ENCODE measurements at places on chromosomes 12 and 14. TPM values are rescaled to one million over a fixed set of nuclear protein-coding genes. Genes with fewer than 3 reads are reported as not detected.
A peak's percentile ranks its signal among the peaks of the same experiment; 100 is the strongest.

- no peak for DNase-seq
These were observed 484.7 kb downstream of the LRIG3 start for GRCh38 chr12:58435647-58436046.

The TMEM263 gene
- 57.8 TPM for total RNA-seq

The LGMN gene
- total RNA-seq: 167 TPM

The P2RX2 gene
- not detected for total RNA-seq

- no peak for DNase-seq
These were observed 110.9 kb downstream of the GPATCH2L start for GRCh38 chr14:76262641-76263040.

- no peak for DNase-seq
These were observed 3.7 kb downstream of the MAX start for GRCh38 chr14:65098586-65098985.

DNA sequence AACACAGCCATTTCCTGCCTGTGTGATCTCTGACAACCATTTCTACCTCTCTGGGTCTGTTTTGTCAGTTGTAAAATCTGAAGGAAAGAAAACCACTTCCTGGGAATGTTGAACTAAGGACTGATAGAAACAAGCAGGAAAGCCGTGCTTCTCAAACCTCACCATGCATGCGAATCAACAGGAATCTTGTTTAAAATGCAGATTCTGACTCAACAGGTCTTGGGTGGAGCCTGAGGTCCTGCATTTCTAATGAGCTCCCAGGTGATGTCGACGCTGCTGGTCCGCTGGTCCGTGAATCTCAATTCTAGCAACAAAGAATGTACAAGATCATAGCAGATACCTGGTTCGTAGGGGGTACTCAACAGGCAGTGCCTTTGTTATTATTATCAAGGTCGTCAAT lies 38.0 kb upstream of the GPATCH2L start:
- DNase-seq: no peak

DNA sequence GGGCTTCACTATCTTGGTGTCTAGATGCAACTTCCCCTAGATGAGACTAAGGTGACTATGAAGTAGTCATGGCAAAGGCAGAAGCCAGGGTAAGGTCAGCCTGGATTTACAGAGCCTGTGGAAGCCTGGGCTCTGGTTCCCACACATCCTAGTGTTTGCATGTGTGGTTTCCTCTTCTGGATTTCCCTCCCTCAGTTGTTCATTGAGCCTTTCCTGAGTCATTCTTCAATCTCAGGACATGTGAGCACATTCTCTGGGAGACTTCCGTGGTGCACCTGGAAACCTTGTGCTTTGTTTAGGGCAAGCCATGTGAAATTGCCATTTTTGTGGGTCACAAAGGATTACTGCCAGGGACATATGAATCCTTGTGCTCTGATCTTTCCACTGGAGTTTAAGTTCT lies 236.6 kb downstream of the C12orf75 start:
- no peak for DNase-seq

DNA sequence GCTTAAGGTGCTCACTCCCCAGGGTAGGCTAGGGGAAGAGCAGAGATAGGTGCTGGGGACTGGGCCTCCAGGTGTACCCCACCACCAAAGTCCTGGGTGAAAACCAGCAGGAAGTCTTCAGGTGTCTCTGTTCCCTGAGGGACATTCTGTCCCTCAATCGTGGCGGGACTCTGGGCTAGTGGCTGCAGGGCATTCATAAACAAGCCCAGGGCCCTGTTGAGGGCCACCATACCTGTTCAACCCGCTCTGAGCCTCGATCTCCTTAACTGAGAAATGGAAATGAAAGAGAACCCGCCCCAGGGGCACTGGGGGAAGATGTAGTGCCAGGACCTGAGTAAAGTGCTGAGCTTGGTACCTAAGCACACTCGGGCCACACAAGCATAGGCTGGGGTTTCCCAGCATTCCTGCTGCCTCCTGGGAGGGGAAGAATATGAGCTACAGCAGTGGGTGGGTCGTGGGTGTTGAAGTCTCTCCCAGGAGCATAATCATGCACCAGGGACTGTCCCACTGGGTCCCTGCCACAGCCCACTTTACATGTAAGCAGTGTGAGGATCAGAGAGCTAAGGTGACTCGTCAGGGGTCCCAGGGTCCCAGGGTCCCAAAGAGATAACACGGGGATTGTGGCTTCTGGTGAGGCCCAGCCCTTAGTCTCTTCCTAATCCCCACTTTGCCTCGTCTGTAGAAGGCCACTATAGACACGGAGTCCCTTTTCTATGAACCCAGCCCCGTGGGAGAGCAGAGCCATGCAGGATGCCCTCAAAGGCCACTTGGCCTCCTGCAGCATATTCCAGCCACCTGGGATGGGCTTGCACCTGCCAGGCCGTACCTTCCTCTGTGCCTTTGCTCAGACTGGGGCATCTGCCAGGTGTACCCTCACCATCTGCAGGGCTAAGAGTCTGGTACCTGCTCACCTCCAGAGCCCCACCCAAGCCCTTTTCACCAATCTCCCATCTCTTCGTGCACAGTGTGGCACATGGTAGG lies 14.4 kb downstream of the FAM222A start:
- DNase-seq: no peak

The BEST3 gene
- total RNA-seq: not detected

The CD163L1 gene
- total RNA-seq: 2.5 TPM

The SIRT4 gene
- total RNA-seq: 8.8 TPM

The TAS2R9 gene
- total RNA-seq: not detected

The IL26 gene
- total RNA-seq: not detected

The HOXC4 gene
- 1.2 TPM for total RNA-seq

The SLC15A5 gene
- not detected for total RNA-seq

GRCh38 chr14:75615200-75615599 lies 36.8 kb downstream of the FLVCR2 start:
- DNase-seq: no peak

DNA sequence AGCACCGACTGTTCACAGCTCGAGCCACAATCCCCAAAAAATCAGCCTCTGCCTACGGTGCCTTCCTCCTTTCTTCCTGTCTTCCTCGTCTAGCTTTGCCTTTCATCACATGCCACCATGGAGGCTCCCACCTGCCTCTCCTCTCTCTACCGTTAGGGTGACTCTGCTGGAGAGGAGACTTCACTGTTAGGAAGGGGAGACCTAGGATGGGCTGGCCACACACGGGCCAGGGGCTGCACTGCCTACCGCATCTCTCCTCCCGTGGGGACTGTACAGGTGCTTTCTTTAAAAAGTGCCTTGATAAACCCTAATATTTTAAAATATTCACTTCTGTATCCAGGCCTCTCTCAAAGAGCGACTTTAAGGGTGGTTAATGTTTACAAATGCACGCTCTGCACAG lies 1104.7 kb downstream of the BCL11B start:
- no peak for DNase-seq

GRCh38 chr14:71317385-71318096 lies 410.3 kb downstream of the PCNX1 start:
- no peak for DNase-seq

DNA sequence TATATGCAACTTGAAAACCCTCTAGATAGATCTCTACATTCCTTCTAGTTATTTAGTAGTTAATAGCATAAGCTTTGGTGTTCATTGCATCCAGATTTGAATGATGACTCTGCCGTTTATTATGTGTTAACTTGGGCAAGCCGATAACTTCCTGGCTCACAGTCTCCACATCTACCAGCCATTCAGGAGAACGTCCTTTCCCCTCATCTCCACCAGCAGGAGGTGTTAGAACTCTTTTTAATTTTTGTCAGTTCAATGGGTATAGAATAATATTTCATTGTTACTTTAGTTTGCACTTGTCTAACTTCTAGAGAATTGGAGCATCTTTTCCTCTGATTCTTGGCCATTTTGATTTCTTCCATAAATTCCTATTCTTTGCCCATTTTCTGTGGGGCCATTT lies 30.0 kb upstream of the WSCD2 start:
- no peak for DNase-seq

GRCh38 chr14:86944434-86944833 lies 1048.5 kb downstream of the GALC start:
- no peak for DNase-seq

- no peak for DNase-seq
These were observed 974.1 kb downstream of the TMTC2 start for GRCh38 chr12:83660727-83661358.

GRCh38 chr12:47876440-47876960 lies 28.3 kb downstream of the VDR start:
- no peak for DNase-seq

GRCh38 chr14:98173305-98173704 lies 1098.7 kb downstream of the BCL11B start:
- DNase-seq: no peak

DNA sequence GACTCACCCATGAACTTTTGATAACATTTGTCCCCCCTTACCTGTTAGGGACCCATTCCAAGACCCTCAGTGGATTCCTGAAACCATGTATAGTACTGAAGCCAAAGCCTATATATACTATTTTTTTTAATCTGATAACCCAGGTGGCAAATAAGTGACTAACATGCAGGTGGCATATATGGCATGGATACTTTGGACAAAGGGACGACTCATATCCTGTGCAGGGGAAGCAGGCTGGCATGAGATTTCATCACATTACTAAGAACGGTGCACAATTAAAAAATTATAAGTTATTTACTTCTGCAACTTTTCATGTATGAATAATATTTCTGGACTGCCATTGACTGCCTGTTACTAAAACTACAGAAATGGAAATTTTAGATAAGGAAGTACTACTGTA lies 880.1 kb upstream of the FBXO33 start:
- no peak for DNase-seq

The PRH2 gene
- not detected for total RNA-seq

GRCh38 chr14:104596451-104596918 lies 8.1 kb downstream of the TMEM179 start:
- no peak for DNase-seq

GRCh38 chr14:86540636-86541247 lies 1010.8 kb downstream of the FLRT2 start:
- no peak for DNase-seq

DNA sequence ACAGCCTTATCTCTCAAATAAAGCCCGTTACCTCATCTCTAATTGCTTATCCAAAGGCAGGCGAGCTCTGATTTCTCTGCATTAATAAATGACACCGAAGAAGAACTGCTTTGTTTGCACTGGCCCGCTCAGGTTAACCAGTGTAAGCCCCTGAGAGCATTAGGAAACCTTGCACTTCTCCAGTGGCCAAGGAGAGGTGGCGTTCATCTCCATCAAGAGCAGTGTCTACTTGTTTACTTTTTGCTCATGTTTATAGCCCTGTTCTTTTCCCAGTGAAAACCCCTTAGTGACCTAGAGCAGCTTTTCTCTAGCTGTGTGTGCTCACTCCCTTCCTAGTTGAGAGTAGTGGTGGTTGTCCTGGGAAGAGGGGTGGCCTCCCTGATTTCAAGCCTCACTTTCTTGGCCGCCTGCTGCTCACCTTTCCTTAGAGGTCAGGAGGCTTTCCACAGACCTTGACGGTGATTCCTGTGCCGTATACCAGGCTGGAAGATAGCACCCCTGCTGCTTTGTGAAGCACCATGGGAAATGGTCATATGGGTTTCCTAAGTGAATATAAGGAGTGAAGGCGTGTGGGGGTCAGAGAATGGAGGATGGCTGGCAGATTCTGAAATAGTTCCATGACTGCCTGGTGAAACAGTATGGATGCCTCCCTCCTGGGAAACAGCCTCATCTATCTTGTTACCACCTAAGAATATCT lies 16.6 kb downstream of the FBXW8 start:
- no peak for DNase-seq

DNA sequence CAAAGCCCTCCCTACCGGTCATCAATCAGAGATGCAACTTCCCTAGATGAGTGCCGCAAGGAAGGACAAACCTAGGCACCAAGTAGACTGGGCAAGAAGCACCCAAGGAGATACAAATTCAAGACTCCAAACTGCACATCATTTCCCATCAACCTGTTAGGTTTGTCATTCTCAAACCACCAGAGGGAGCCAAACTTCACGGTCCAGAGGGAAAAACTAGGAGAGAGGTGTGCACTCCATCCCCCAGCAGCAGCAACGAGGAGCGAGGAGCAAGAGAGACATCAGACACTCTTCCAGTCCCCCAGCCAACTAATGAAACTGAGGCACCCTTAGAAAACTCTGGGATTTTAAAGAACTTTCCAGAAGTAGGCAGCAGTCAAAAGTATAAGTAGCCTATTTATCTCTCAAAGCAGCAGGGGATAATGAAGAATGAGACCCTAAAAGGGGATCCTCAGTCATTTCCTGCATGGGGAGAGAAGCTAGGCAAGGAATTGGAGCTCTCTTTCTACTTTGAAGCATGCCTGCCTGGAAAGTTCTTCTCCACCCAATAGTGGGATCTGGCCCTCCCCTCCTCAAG lies 37.0 kb upstream of the NT5DC3 start:
- peak; percentile 29 for DNase-seq

The MANSC4 gene
- total RNA-seq: not detected

Data from thoracic aorta (tissue), 2 donors.